ENCODE measurements at places on chromosomes 7 and 10. TPM values are rescaled to one million over a fixed set of nuclear protein-coding genes. Genes with fewer than 3 reads are reported as not detected.

DNA sequence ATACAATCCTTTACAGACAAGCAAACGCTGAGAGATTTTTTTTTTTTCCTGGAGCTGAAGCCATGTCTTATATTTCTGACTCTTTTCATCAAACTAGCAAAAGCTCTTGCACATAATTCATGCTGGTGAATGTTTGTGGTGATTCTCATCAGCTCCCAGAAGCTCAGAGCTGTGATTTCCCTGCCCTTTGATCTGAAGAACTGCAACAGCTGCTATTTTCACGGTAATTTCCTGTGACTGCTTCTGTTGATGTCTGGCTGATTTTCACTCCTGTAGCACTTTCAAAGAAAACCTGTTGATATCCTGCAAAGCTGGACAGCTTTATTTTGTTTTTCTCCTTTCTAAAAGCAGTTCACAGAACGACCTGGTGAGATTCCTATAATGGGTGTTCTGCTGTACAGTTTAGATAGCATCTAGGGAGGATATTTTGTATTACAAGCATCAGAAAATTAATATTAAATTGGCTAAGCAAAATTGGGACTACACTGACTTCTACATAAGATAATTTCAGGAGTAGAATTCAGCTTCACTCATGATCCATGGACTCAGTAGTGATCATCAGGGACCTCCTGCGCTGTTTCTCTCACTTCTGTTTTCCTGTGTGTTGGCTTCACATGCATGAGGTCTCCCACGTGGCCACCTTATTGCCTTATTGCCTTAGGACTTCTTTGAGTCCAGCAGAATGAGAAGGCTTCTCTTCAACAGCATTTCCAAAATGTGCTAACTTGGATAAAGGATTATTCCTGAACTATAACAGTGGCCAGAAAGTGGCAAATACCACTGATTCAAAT lies 1111.6 kb upstream of the SORCS1 start:
- DNase-seq, result no peak

- no peak for DNase-seq
Observed at GRCh38 chr10:58280477-58280876, 11.5 kb downstream of the CISD1 start.

DNA sequence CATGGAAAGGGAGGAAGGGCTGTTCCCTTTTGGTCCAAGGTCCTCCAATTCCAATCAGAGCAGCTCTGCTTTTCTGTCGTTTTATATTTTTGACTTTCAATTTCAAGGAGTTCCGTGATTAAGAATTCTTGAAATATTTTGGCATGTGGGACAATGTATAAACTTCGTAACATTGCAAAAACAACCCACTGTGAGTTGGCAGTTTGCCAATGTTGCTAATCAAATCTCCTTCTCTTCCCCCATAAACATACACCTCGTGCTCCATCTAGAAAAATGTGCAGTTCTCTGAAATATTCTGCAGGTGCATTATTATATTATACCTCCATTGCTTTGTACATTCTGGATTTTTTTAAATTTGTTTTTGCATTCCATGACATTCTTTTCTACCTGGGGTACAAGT lies 49.8 kb downstream of the POU6F2 start:
- no peak for DNase-seq

DNA sequence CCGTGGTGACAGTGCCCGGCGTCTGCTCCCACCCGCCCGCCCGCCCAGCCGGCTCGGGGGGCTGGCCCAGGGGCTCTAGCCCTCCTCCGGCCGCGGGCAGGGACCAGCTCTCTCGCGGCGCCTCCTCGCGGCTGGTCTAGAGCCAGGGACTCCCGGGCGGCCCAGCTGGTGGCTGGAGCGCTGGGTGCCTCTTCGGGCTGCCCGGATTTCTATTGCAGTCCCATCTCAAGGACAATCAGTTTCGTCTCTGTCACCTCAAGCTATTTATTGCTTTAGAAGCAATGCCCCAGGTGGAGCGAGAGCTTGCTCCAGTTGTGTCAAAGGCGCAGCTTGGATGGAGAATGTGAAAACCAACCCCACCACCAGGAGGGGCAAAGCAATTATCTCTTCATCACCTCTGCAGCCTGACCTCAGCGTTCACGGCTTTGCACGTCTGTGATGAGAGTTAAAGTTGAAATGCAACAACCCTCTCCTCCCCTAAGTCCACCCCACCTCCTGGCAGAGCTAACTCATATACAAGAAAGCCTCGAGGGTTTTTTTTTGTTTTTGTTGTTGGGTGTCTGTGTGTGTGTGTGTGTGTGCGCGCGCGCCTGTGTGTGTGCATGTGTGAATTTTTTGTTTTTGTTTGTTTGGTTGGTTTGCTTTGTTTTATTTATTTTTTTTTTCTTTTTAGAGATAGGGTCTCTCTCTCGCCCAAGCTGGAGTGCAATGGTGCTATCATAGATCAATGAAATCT lies at the start of gene ITGA8:
ITGA8 (minus strand) TSS at position 24 of the 736 bp plus-strand sequence. CDS start 151 bp downstream, outside the sequence.
- DNase-seq, result peak; percentile 7

- DNase-seq, result no peak
Observed at GRCh38 chr7:139004321-139005090, 23.3 kb upstream of the KIAA1549 start.

GRCh38 chr10:5447611-5448071 lies 35.3 kb downstream of the NET1 start:
- peak; percentile 70 for DNase-seq

GRCh38 chr10:87093632-87094372 lies 841 bp downstream of the GLUD1 start:
- DNase-seq, result peak; percentile 79

- DNase-seq, result peak; percentile 37
Observed at GRCh38 chr7:28661826-28662595, 249.7 kb downstream of the CREB5 start.

DNA sequence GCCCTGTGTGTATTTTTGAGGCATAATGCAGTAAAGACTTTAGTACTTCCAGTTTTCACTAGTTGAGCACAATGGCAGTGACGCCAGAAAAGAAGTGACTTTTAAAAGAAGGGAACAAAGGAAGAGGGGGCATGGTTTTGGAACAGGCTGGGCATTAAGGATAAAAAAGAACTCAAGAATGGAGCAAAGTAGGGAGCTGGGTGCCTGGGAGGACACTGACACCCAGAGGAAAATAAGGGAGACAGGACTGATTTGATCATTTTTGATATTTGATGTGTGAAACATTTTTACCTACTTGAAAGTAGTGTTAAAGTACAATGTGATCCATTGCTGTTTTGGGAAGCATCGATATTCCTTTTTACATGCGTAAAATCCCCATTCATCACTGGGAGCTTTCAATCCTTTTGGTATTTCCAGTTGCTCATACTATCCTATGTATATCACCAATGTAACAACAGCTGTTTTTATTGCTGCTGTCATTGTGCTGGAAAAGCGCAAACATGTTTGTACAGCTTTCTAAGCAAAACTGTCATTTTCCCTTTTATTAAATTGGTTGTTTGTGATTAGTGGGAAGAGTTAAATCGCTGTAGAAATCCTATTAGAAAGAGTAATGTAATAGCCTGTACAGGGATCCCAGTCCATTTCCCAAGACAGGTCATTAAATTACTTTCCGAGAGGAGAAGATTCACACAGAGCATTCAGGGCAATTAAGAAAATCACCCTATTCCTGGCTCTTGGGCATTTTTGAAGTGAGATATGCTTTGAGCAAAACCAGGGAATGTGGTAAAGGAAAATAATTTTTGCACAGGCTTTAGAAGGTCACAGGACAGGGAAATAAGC lies 85.2 kb downstream of the ADAM12 start:
- no peak for DNase-seq

DNA sequence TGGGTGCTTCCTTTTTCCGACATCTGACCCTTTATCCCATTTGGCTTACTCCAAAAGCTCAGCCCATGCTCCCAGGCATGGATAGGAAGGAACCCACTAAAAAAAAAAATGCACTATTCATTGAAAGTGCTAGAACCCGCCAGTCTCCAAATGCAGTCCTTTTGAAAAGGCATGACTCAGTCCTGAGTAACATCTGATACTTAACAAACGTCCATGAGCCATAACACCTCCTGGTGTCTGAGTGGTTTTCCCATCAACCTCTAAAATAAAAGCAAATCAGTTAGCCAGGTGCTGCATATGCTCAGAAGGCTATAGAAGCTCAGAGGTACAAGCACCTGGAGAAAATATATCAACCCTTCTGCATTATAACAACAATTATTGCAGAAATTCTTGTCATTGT lies 45.0 kb upstream of the CACUL1 start:
- no peak for DNase-seq

DNA sequence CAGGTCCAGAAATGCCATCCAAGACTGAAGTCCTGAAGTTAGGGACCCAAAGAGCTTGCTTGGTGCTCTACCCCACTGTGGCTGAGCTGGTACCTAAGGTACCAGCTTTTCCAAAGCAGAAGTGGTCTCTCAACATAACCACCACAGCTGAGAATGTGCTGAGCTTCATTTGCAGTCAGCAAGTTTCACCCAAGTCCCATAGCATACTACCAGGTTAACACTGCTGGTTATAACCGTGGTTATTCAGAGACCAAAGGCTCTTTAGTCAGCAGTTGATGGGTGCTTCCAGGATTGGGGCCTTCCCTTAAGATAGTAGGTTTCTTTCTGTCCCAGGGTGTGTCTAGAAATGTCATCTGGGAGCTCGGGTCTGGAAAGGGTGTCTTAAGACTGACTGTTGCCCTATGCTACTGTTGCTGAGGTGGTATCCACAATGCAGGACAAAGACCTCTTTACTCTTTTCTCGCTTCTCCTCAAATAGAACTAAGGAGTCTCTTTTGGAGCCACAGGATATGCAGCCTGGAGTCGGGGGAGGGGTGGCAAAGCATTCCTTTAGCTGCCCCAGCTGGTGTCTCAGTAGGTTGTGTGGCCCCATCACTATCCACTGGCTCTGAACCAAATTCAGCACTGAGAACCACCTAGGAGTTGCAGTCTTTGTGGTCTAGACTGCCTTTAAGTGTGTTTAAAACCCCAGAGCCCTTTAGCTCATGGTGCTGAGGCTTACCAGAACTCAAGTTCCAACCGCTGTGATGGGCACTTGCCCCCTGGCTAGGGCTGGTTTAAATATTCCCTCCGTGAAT lies 354.9 kb upstream of the SEMA3C start:
- no peak for DNase-seq

GRCh38 chr10:33093362-33093761 lies 135.3 kb upstream of the ITGB1 start:
- no peak for DNase-seq

DNA sequence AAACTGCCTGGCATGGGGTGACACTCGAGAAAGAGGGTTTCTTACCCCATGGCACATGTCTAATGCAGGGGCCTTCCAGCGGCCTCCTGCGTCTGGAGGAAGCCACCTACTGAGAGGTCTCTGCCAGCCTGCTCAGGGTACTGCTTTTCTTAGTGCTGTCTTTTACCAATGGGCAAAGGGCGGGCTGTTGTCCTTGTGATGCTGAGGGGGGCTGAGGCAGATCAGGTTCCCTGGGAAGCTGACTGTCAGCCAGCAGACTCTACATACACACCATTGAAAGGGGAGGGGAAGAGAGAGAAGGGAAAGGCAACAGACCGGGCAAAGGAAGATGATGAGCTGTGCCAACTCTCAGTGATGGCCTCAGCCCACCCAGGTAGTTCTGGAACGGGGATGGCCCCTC lies 48.7 kb downstream of the COL13A1 start:
- DNase-seq, result no peak

DNA sequence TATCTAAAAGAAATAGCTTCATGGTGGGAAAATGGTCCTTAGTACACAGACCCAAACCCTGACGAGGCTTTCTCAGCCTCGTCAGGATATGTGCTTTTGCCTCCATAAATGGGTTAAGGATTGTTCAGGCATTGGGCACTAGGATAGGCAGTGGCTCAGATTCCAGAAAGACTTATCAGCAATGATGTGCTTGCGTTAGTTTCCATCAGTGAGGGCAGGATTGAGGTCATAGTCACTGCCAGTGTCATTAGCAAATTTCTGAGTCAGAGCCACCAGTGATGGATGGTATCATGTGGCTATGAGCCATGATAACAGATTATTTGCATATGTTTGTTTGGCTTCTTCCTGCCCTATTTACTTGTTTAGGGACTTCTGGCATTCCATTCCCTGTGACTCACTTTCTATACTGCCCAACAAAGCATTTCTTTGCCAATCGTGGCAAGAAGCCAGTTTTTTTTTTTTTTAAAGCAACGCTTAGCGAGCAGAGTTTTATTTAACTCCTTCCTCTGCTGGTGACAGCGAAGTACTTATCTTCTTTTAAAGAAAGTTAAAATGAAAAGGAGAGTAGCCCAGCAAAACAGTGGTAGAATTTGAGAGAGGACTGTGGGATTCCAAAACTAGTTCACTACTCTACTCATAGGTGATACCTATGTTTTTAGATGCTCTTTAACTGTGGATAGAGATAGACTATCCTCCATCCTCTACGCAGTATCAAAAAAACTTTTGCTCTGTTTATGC lies 44.4 kb downstream of the MYPN start:
- DNase-seq, result no peak

DNA sequence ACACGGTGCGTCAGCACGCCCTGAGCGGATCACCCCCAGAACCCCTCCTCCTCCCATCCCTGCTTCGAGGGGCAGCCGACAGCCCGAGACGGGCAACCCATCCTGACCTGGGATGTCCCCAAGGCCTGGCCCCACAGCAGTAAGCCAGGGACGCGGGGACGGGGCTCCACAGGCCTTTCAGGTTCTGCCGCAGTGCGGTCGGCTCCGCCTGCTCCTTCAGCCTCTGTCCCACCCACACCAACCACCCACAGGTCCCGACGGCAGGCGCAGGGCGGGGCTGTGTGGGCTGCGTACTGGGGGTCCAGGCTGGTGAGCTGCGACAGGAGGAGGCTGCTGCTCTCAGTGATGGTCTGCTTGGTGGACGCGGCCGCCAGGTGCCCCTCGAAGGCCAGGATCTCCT lies 16.7 kb downstream of the INTS1 start:
- no peak for DNase-seq

DNA sequence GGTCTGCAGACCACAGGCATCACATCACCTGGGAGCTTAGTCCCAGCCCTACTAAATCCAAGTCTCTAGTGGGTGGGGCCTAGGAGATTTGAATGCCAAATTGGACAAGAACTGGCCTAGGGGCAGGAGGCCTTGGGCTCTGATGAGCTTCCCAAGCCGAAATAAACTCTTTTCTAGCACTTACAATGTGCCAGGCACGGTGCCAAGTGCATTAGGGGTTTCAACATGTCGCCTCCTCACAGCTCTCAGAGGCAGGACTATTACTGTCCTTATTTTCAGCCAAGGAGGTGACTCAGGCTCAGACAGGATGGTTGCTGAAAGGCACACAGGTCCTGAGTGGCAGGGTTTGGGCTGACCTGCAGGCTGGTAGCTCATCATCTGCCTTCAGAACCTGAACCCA lies 9.2 kb upstream of the CPA1 start:
- DNase-seq, result no peak

DNA sequence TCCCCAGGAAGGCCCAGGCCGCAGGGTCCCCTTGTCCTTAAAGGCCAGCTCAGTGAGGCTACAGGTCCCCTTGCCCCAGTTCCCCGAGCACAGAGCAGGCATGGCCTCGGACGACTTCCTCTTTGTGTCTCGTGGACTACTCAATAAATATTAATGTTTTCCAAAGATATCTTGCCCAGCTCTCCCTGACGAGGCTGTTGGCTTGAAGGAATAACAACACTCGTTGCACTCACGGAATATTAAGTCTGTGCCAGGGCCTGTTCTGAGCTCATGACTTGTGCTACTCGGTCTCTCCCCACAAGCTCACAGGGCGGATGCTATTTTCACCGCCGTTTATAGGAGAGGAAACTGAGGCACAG lies 68.2 kb downstream of the CUX1 start:
- no peak for DNase-seq

GRCh38 chr7:157520249-157520648 lies 183.4 kb downstream of the DNAJB6 start:
- no peak for DNase-seq

- no peak for DNase-seq
Observed at GRCh38 chr7:155979994-155980393, 167.7 kb upstream of the SHH start.

KLF14 gene
- not detected for total RNA-seq

PKD2L1 gene
- total RNA-seq, result not detected

SPDYE2 gene
- not detected for total RNA-seq

TAS2R3 gene
- total RNA-seq, result 1.4 TPM

MBL2 gene
- not detected for total RNA-seq

SYPL1 gene
- total RNA-seq, result 40.3 TPM

Measured in activated CD4-positive, alpha-beta T cell treated with anti-CD3 and anti-CD28 coated beads, Interleukin-2, amount 10 ng/mL, durations not matched to agents 7 days and 5 days (primary cell).